Activated CD8-positive, alpha-beta T cell treated with anti-CD3 and anti-CD28 coated beads, Interleukin-2, amount 10 ng/mL, durations not matched to agents 7 days and 5 days (primary cell): ENCODE measurements at places on chromosomes 16 and 17.

- DNase-seq = no peak
These were observed 5.8 kb downstream of the PCTP start for GRCh38 chr17:55756689-55757088.

DNA sequence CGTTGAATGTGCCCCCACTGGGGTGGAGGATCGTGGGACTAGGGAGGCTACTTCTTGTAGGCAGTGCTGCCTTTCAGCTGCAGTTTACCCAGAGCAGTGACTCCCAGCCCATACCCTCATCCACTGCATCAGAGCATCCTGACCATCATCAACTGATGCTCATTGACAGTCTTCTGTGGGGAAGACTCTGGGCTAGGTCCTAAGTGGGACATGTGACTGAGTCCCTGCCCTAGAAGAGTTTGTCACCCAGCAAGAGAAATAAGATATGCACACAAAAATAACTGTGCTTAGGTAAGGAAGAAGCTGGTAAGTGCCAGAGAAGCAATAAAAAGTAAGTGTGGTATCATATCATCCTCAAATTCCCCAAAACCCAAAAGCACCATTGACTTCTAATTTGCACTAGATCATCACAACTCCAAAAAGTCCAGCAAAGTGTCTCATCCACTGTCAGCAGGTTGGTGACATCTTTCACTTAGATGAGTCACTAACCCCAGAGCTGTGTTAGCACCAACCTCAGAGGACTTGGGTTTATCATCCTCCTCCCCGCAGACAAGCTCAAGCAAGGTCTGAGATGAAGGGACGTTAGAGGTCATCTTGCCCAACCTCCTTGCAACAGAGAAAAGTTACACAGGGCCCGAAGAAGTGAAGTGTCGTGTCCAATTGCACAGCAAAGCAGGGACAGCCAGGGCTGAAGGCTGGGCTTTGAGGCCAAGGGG lies 99.0 kb downstream of the CCDC182 start:
- DNase-seq = peak; percentile 37

GRCh38 chr17:13127921-13128602 lies 110.2 kb upstream of the ELAC2 start:
- no peak for DNase-seq

- DNase-seq = no peak
These were observed 10.8 kb downstream of the ASPHD1 start for GRCh38 chr16:29910819-29911675.

GRCh38 chr16:72992142-72992601 lies 55.8 kb downstream of the ZFHX3 start:
- no peak for DNase-seq

GRCh38 chr16:87228363-87228762 lies 88.8 kb downstream of the C16orf95 start:
- no peak for DNase-seq

- DNase-seq = no peak
These were observed 52.3 kb downstream of the RPGRIP1L start for GRCh38 chr16:53651357-53651756.

GRCh38 chr16:11476676-11477075 lies 110.0 kb downstream of the LITAF start:
- no peak for DNase-seq

DNA sequence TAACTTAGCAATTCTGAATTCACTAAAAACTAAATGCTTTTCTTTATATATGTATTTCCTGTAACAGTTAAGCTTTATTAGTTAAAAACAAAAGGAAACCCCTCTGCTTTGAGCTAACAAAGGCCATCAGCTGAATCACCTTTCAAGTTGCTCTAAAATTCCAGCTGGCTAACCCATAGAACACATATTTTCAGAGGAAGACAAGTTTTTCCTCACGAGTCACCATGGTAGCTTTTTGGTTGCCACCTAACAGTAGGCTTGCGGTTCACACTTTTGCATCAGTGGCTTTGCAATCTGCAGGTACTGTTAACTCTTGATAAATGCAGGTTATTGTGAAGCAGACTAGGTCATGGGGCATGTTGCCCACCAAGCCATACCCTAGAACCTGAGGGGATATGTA lies 57.6 kb upstream of the IRX5 start:
- no peak for DNase-seq

GRCh38 chr17:78878871-78879527 lies 24.0 kb downstream of the CEP295NL start:
- DNase-seq = no peak

DNA sequence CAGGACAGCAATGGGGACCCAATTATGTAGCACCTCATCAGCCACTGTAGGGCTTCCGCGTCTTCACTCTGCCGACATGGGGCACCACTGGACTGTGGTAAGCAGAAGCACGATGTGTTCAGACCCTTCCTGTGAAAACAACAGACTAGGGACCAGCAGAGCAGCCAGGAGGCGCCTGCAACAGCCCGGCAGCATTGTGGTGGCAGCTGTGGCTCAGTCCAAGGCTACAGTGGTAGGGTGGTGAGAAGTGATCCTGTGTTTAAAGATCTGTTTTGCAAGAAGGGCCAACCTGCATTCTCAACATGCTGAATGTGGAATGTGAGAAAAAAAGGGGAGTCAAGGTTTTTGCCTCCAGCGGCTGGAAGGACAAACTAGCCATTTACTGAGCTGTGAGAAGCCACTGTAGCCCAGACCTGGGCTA lies 80.8 kb downstream of the GAS7 start:
- DNase-seq = no peak

GRCh38 chr16:1908184-1908583 lies 10.0 kb downstream of the HS3ST6 start:
- no peak for DNase-seq

DNA sequence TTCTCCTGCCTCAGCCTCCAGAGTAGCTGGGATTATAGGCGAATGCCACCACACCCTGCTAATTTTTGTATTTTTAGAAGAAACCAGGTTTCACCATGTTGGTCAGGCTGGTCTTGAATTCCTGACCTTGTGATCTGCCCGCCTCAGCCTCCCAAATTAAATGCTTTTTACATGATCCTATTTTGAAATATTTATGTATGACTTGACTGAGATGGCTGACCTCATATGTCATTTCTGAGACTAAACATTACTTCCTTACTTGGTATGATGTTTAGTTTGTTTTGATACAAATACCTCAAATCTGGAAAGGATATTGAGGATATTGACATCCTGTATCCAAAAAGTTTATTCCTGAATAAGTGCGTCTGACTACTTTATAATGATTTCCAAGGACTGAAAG lies 11.9 kb downstream of the CALCOCO2 start:
- no peak for DNase-seq
